Activated naive CD8-positive, alpha-beta T cell treated with anti-CD3 and anti-CD28 coated beads, Interleukin-2, amount 10 ng/mL, durations not matched to agents 7 days and 5 days (primary cell): ENCODE measurements at places on chromosomes 1 and 21. TPM values are rescaled to one million over a fixed set of nuclear protein-coding genes. Genes with fewer than 3 reads are reported as not detected.

DNA sequence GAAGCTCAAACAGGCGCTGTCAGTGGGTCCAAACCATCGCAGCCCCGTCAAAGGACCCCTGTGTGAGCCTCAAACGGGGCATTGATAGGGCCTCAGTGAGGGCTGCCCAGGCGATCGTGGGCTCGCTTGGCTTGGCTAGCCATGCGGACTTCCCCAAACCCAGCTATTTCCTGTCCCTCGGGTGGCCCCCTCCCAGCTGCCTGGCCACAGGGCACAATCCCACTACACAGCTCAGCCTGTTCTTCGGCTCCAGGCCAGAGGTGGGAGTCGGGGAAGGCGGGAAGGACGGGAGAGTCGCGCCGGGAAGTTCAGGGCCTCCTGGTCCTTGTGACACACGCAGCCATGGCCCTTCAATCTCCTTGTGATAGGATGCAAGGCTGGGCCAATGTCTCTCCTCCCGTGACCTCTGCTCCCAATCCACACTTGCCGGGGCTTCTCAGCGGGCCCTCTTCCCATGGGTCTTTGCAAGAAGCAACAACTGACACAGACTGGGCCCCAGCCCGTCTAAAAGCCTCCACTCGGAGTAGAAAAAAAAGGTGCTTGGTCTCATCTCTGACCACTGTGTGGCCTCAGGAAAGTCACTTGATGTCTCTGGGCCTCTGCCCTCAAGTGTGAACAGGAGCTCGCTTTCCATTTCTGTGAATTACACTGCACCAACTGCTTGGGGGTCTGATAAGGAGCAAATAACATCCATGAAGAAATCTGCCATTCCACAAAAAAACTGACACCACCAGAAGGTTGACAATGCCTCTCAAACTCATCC is 7.1 kb upstream of the MATN1 start:
- no peak overlapping the region for H3K27ac ChIP-seq
- H3K4me1 ChIP-seq: peaks cover 11% of the 10 kb centered on the region
- H3K27me3 ChIP-seq: no peaks in the 10 kb centered on the region

DNA sequence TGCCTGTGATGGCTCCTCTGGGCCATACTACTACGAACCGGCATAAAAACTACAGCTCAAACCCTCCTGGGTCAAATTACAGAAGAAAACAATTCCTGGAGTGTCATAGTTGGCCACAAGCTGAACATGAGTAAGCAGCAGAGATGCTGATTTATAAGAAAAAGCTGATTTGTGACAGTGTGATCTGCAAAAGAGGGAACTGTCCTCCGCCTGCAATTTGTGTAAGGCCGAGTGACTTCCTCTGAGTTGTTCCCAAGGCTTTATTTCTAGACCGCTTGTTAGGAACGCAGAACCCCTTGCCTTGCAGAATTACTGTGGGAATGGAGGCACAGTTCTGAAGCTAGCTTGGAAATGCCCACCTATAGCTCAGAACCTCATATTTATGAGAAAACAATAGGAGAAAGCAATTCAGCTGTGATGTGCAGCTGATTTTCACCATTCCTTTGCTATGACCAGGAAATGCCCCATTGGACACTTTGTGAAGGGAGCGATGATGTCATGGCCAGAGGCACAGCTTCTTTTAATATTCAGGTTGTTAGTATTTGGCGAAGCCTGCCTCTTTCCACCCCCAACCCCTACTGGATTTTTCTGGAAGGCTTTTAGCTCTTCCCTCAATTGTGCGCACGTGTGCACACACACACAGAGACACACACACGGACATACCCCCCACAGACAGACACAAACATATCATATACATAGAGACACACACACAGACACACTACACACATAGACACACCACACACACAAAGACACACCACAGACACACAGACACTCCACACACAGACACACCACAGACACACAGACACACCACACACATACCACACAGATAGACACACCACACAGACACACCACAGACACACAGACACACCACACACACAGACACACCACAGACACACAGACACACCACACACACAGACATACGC is 47.6 kb downstream of the IER5 start:
- peaks cover 71% of the 10 kb centered on the region for H3K4me1 ChIP-seq
- peaks cover 3% of the 10 kb centered on the region for H3K27me3 ChIP-seq
- peak overlapping the region; percentile 86 for H3K27ac ChIP-seq

GRCh38 chr1:70719154-70719553 is 308.1 kb downstream of the CTH start:
- H3K4me1 ChIP-seq: no peaks in the 10 kb centered on the region
- DNase-seq: no peak
- no peaks in the 10 kb centered on the region for H3K27me3 ChIP-seq
- no peaks in the 10 kb centered on the region for H3K36me3 ChIP-seq
- H3K4me3 ChIP-seq: no peak overlapping the region

The PRAMEF11 gene
- not detected for total RNA-seq

- no peaks in the 10 kb centered on the region for H3K36me3 ChIP-seq
- H3K4me3 ChIP-seq: peak overlapping the region; percentile 63
- peaks cover 55% of the 10 kb centered on the region for H3K4me1 ChIP-seq
- peak overlapping the region; percentile 39 for H3K27ac ChIP-seq
- H3K27me3 ChIP-seq: peaks cover 20% of the 10 kb centered on the region
- DNase-seq: no peak
Observed at GRCh38 chr1:15343729-15344128, 66.0 kb upstream of the EFHD2 start.

DNA sequence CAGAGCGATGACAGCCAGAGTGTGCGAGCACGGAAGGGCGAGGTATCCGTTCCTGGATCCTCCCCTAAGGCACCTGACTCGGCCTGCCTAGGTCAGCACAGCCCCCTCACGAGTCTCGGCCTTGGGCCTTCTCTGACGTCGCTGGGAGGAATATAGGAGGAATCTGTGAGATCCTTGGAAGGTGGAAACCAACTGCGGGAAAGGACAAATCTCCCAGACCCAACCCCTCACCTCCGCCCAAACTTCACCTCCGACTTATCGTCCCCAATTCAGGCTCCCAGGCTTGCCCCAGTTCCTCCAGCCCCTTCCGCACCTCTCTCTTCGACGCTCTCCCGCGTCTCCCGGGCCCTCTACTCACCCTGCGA is 494 bp downstream of the APH1A start:
- peaks cover 25% of the 10 kb centered on the region for H3K36me3 ChIP-seq
- H3K27me3 ChIP-seq: peaks cover 2% of the 10 kb centered on the region
- peak overlapping the region; percentile 99 for H3K27ac ChIP-seq
- H3K4me1 ChIP-seq: peaks cover 26% of the 10 kb centered on the region
- peak overlapping the region; percentile 95 for H3K4me3 ChIP-seq

The NR5A2 gene
- total RNA-seq: not detected

GRCh38 chr1:224828691-224829090 is 100.8 kb upstream of the DNAH14 start:
- H3K4me3 ChIP-seq: no peak overlapping the region
- H3K27me3 ChIP-seq: peaks cover 23% of the 10 kb centered on the region
- H3K4me1 ChIP-seq: no peaks in the 10 kb centered on the region
- no peak overlapping the region for H3K27ac ChIP-seq
- no peaks in the 10 kb centered on the region for H3K36me3 ChIP-seq

The CFAP74 gene
- not detected for total RNA-seq

DNA sequence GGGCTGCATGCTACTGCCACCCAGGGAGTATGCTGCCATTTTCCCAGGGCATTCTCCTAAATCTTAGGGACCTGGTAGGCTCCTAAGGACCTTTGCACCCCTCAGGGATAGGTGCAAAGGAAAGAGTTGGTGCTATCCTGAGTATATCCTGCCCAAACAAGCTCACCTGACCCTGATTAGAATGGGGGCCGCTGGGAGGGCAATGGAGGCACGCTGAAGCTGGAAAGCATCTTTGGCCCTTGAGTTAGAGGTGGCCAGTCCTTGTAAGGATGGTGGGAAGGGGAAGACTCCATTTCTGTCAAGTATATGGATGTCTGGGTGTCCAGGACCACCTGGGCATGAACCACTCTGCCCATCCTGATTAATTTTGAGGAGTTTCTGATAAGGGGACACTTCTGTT is 48.9 kb upstream of the A3GALT2 start:
- no peak for DNase-seq
- H3K36me3 ChIP-seq: no peaks in the 10 kb centered on the region
- H3K4me1 ChIP-seq: peaks cover 4% of the 10 kb centered on the region
- peaks cover 3% of the 10 kb centered on the region for H3K27me3 ChIP-seq
- H3K4me3 ChIP-seq: no peak overlapping the region

- H3K4me1 ChIP-seq: peaks cover 30% of the 10 kb centered on the region
- no peaks in the 10 kb centered on the region for H3K27me3 ChIP-seq
- no peak for DNase-seq
- no peak overlapping the region for H3K27ac ChIP-seq
- no peak overlapping the region for H3K4me3 ChIP-seq
Observed at GRCh38 chr1:226181996-226182714, 4.4 kb downstream of the ACBD3 start.

GRCh38 chr1:42259059-42259738 is 75.8 kb downstream of the FOXJ3 start:
- H3K27ac ChIP-seq: no peak overlapping the region
- H3K4me3 ChIP-seq: no peak overlapping the region
- no peaks in the 10 kb centered on the region for H3K27me3 ChIP-seq
- DNase-seq: no peak

GRCh38 chr1:156012051-156012817 is 8.5 kb downstream of the SSR2 start:
- H3K27me3 ChIP-seq: no peaks in the 10 kb centered on the region
- H3K36me3 ChIP-seq: peaks cover 40% of the 10 kb centered on the region
- no peak overlapping the region for H3K27ac ChIP-seq
- H3K4me1 ChIP-seq: peaks cover 17% of the 10 kb centered on the region
- H3K4me3 ChIP-seq: no peak overlapping the region
- no peak for DNase-seq

The KPRP gene
- not detected for total RNA-seq

DNA sequence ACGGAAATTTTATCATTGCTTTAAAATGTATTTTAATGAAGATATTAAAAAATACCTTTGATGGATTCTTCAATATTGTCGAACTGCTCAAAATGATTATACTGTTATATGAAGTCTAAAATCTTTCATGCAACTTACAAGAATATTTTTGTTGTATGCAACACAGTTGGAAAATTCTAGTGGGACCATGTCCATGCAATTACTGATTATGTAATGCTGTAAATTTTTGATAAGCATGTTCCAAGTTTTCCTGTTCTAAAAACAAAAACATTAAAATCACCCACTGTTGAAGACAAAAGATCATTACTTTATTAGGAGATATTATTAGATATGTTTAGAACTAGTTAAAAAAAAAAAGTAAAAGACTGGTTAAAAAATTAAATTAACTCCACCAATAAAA is 132.8 kb downstream of the NFIA start:
- no peak for DNase-seq
- no peak overlapping the region for H3K27ac ChIP-seq
- no peak overlapping the region for H3K4me3 ChIP-seq
- H3K36me3 ChIP-seq: no peaks in the 10 kb centered on the region
- no peaks in the 10 kb centered on the region for H3K27me3 ChIP-seq

The NTMT2 gene
- not detected for total RNA-seq

GRCh38 chr21:37546299-37546908 is 179.8 kb downstream of the DYRK1A start:
- H3K27me3 ChIP-seq: peaks cover 16% of the 10 kb centered on the region
- DNase-seq: no peak
- H3K27ac ChIP-seq: no peak overlapping the region
